ENCODE measurements at places on chromosomes 16 and 17.

- DNase-seq = no peak
Measured at GRCh38 chr16:30882429-30883310, 11.2 kb downstream of the BCL7C start.

DNA sequence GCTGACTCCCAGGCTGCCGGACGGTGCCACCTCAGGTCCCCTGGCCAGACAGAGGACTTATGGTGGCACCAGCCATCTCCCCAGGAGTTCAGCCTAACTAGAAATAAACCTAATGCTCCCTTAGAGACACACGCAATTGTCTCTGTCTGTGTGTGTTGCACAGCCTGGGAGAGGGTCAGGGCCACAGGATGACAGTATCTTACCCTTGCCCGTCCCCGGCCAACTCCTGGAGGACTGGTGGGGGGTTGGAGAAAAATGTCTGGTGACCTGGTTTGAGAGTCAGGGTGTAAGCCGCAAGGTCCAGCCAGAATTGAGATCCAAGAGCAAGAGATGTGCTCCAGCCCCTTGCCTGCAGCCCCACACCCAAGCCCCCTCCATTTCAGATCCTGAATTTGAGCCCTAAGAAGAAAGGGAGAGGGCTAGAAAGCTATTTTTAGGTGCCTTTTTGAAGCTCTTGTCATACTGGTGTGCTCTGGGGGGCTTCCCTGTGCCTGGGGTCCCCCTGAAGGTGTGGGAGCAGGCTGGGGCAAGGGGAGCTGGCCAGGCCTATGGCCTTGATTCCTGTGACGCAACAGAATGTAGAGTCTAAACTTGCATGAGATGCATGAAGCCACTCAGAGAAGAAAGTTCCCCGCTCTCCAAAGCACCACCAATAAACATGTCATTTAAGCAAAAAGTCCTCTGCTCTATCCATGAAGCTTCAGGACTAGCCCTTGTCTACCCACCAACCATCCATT, 12.9 kb downstream of the ZNF319 start:
- DNase-seq = no peak

- peak; percentile 92 for DNase-seq
Measured at GRCh38 chr17:44110823-44111633, 12.4 kb downstream of the HDAC5 start.

DNA sequence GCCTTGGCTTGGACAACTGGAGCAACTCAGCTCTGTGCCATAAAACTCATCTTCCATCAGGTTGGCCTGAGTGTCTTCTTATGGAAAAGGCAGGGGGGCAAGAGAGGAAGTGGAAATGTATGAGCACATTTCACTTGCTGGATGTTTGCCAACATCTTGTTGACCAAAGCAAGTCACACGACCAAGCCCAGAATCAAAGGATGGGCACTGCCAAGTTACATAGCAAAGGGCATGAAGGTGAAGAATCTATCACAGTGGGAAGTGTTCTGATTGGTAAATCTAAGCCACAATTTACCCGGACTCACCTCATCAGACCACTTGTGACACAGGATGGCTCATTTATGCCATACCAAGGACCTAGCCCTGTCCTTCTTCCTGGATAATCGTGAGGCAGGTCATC, 310.5 kb upstream of the IRX5 start:
- no peak for DNase-seq

DNA sequence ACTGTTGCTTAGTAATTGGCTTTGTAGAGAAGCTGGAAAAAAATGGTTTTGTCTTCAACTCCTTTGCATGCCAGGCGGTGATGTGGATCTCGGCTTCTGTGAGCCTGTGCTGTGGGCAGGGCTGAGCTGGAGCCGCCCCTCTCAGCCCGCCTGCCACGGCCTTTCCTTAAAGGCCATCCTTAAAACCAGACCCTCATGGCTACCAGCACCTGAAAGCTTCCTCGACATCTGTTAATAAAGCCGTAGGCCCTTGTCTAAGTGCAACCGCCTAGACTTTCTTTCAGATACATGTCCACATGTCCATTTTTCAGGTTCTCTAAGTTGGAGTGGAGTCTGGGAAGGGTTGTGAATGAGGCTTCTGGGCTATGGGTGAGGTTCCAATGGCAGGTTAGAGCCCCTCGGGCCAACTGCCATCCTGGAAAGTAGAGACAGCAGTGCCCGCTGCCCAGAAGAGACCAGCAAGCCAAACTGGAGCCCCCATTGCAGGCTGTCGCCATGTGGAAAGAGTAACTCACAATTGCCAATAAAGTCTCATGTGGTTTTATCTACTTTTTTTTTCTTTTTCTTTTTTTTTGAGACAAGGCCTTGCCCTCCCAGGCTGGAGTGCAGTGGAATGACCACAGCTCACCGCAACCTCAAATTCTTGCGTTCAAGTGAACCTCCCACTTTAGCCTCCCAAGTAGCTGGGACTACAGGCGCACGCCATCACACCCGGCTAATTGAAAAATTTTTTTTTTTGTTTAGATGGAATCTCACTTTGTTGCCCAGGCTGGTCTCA, 6.2 kb upstream of the TMEM235 start:
- DNase-seq = no peak
